ENCODE measurements at places on chromosomes 5 and 9.

GRCh38 chr5:42791151-42791550 is 20.5 kb downstream of the SELENOP start:
- no peak for DNase-seq

DNA sequence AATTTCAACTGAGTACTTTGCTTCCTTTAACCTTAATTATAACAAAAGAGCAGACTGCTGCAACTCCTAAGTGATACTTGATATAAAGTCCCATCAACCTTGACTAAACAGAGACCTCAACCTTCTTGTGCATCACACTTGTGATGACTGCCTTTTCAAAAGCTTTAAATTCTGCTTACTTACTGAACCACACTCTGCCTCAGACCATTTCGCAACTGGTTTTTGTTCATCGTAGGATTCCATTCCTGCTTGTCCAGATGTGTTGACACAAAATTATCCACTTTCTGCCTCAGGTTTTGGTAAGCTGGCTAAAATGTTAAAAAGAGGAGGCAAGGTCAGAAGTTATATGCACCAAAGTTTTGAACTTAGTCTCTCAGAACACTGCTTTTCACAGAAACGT is 3.5 kb downstream of the BOD1 start:
- no peak for DNase-seq

- no peak for DNase-seq
Observed at GRCh38 chr5:31469886-31470285, 62.0 kb downstream of the DROSHA start.

GRCh38 chr5:31678180-31678579 is 39.2 kb downstream of the PDZD2 start:
- no peak for DNase-seq

- no peak for DNase-seq
Observed at GRCh38 chr9:129576546-129577543, 44.1 kb downstream of the C9orf50 start.

- DNase-seq, result no peak
Observed at GRCh38 chr9:124758061-124758460, 13.1 kb downstream of the NR6A1 start.
